H4 (cell line): ENCODE measurements at places on chromosomes 3 and 15.

- no peak for DNase-seq
Measured at GRCh38 chr3:454986-455385, 258.4 kb downstream of the CHL1 start.

GRCh38 chr3:61250784-61251173, 473 bp downstream of the FHIT start:
- no peak for DNase-seq

- DNase-seq = no peak
Measured at GRCh38 chr3:71360764-71361163, 222.8 kb downstream of the FOXP1 start.

DNA sequence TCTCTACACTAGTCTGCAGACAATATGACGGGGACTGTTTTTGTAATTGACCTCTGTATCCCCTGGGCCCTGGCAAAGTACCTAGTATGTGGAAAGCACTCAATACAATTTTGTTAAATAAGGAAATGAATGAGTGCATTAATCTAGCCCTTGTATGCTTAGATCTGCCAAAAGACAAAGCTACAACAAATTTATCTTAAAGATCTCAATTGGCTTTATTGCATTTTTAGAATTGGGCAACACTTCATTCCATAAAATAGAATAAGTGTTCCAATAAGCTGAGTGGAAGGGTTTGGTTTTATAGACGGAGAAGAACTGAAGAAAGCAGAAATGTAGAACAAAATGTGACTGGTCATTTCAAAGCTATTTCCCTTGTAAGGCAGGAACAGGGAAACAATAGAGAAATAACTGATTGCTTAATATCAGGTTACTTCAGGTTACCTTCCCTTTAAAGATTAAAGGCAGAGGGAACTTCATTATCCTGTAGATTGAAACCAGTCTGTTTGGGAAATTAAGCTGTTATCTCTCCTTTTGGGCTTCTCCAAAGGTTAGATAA, 108.3 kb upstream of the MME start:
- DNase-seq = peak; percentile 21

- peak; percentile 43 for DNase-seq
Measured at GRCh38 chr3:124620600-124621063, 109.6 kb upstream of the UMPS start.

DNA sequence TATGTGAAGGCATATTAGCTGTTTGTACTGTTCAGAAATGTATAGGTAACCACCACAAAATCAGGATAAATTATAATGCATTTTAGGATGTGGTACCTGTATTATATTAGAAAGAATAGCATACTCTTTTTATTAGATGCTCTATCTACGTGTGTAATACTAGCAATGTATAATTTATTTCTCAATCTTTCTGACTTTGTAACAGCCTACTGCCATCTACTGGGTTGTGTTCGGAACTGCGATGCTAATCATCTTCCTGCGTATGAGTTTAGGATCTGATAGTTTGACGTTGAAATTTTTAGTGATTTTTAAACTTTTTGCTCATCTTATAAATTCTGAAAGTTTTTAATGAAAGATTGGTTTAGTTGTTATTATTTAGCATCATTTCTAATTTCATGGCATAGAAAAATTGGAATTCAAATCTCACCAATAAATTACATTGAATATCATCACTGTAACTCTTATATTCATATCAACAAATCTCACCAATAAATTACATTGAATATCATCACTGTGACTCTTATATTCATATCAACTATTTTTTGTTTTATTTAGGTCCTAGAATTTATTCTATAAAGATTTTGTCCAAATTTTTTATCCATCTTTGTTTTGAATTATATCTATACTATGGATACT, 322.7 kb upstream of the ZNF717 start:
- peak; percentile 27 for DNase-seq

GRCh38 chr3:27596334-27596841, 112.2 kb upstream of the SLC4A7 start:
- no peak for DNase-seq

DNA sequence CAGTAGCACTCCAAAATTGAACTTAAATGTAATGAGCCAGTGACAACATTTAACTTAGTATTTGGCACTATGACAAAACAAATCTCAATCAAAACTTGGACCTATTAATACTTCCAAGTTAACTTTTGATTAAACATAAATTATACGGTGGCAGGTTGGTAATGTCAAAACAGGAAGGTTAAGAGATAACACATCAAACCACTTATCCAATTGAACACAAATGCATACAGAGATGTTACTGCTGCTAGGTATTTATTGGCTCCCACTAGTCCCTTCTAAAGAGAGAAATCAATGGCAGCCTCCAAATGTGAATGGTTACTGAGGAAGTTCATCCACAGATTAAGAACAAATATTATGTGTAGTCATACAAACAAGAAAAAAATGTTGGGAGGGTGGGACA, 1.8 kb downstream of the GSK3B start:
- DNase-seq = no peak

DNA sequence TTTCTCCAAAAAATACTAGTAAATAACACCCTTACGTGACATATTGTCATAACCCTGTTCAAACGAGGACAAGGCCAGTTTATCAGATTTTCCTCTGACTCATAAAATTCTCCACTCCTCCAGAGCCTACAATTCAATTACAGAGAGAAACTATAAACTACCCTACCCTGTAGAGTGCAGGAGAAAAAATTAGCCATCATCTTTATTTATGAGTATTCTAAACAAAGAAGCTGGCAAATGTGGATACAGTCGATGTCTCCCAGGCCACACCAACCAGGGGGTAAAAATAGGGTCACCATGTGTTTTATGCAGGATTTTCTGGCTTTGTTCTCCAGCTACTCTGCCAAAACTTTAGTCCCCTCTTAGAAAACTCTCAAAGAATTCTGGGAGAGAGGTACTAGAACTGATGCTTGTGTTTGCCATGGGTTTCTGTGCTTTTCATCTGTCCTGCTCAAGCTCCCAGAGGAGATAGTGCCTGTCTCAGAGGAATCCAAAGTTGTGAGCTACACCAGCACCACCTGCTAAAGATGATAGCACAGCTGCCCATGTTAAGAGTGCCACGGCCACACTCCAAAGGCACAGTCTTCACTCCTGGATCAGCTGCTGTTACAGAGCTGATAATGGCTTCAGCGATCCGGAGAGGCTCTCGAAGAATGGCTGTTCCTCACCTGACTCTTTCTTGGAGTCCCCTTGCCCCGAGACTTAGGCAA, 150.2 kb downstream of the IMPG2 start:
- no peak for DNase-seq

GRCh38 chr3:19711160-19711782, 222.7 kb downstream of the EFHB start:
- no peak for DNase-seq
